Activated naive CD4-positive, alpha-beta T cell treated with anti-CD3 and anti-CD28 coated beads for 36 hours (primary cell): ENCODE measurements at places on chromosomes 6 and 20.

DNA sequence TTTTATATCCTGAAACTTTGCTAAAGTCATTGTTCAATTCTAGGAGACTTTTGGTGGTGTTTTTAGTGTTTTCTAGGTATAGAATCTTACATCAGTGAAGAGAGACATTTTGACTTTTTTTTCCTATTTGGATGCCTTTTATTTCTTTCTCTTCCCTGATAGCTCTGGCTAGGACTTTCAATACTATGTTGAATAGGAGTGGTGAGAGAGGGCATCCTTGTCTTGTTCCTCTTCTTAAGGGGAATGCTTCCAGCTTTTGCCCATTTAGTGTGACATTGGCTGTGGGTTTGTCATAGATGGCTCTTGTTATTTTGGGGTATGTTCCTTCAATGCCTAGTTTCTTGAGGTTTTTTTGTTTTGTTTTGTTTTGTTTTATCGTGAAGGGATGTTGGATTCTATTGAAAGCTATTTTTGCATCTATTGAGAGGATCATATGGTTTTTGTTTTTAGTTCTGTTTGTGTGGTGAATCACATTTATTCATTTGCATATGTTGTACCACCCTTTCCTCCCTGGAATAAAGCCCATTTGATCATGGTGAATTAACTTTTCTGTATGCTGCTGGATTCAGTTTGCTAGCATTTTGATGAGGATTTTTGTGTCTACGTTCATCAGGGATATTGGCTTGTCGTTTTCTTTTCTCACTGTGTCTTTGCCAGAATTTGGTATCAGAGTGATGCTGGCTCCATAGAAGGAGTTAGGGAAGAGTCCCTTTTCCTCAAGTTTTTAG, 540.1 kb upstream of the FLRT3 start:
- DNase-seq = no peak

DNA sequence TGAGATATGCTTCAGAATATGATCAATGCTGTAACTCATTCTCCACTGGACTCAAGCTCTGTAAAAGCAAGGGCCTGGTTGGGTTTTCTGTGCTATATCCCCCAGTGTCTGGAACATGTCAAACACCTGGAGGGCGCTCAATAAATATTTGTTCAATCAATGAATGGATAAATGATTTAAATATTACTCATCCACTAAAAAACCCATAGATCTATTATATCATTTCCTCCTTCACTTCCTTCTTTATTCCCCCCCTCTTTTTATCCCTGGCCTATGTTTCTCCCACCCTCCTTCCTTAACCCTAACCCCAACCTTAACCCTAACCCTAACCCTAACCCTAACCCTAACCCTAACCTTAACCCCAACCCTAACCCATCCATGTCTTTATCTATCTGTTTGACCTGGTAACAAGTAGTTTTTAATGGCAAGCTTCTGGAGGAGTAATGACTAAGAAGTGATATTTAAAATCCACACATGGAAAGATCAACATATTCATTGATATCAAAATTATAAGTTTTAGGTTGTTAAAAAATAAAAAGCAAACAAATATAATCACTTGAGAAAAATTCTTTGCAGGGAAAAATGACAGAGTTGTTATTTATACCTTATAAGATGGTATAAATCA, 103.8 kb upstream of the GLP1R start:
- DNase-seq = no peak

DNA sequence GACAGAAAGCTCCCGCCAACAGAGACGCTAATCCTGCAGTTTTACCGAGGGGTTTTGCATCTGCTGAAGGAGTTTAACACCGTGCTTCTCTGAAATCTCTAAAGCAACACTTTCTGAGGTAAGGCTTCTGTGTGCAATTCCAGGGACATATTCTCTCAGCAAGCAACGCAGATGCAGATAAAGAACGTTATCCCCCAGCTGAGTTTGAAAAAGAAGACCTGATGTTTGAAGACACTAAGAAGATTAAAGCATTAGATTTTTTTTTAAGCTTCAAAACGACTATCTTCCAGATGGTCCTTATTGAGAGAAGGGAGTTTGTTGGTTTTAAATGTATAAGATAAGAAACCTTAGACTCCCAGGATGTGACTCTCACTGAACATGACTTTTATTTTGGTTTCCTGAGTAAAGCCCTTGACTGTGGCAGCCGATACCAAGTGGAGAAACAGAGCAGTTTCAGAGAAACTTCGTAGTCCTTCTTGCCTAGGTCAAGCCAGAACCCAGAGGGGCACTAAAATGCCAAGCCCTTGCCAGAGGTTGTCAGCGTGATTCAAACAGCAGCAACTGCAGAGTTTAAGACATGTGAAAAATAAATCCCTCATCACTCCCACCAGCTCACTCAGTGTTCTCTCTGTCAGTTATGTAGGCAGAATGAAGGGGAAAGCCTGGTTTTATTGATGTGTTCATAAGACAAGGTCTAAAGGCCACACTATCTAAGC, 353.3 kb upstream of the CNR1 start:
- no peak for DNase-seq

GRCh38 chr6:138682704-138683527, 90.7 kb upstream of the CCDC28A start:
- DNase-seq = no peak

GRCh38 chr6:159691133-159691962, 1.7 kb downstream of the SOD2 start:
- DNase-seq = peak; percentile 30

GRCh38 chr6:83490217-83490807, 22.0 kb upstream of the PRSS35 start:
- DNase-seq = no peak

DNA sequence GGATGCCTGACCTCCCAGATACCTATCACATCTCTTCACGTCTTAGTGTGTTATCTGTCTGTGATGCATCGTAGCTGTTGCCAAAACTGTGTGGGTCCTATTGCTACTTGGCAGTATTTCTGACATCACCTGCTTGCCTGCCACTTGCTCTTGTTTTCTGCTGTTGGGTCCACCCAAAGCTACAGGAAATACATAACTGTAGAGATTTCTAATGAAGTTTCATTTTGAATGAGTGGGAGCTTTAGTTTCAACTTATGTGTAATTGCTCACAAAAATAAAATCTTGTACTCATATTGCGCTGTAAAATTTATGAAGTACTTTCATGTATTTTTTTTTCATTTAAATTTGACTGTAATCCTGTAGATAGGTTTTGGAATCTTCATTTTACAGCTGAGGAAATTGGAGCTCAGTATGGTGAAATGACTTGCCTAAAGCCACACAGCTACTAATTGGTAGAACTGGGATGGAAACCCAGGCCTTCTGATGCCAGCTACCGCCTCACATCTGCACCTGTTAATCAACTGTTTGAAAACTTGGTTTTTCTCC, 113.6 kb upstream of the MAN1A1 start:
- peak; percentile 19 for DNase-seq

GRCh38 chr20:63060057-63060991, 53.6 kb upstream of the BHLHE23 start:
- DNase-seq = no peak

DNA sequence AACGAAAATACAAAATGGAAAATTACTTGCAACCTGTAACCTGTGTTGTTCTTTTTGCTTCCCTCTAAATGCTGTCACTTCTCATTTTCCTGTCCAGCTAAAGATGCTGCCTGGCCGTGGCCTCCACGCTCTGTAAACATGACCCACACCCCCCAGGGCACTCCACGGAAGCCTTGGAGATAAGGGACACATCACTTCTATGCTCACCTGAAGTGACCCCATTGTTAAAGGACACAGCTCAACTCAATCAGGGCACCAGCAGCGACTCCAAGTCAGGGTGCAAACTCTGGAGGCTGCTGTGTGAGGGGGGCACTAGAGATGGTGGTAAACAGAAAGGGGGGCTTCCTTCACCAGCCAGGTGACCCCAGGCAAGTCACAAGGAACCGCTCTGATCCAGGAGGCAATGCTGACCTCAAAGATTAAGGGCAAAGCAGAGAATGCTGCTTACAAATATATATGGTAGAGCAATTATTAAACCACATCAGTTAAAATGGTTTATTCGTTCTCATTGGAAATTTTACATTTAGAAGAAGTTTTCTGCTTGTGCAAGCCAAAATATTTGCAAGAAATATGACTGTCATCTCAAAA, 13.2 kb downstream of the DIDO1 start:
- no peak for DNase-seq

DNA sequence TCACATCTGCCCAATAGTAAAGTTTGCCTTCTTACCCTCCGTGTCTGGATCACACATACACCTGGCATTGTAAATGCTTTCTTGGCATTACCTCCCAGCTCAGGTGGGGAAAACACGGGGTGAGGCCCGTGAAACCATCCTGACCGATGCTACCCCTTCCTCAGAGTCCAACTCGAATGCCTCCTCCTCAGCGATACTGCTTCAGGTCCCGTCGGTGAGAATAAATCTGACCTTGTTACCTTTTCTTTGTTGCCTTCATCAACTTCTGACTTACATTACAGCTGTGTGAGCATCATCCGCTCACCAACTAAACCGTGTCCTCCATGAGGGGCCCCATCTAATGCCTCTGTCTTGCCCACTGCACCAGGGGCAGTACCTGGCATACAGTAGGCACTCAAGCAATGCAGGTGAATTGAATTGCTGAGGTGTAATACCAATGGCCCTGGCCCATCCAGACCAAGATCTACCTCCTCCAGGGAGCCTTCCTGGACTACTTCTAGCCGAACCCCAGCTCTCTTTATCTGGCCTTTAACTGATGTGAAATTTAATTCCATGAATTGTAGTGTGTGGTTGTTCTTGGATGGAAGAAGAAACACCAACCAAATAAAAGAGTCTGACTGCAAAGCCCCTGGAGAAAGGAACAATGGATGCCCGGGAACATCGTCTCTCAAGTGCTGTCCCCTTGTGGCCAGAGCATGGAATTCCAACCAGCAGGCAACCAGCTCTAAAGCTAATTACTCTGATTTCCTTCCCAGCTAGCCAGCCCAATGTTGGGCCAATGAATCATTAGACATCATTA, 141.5 kb downstream of the ANKRD60 start:
- DNase-seq = peak; percentile 45

- DNase-seq = no peak
Measured at GRCh38 chr6:49142421-49143151, 320.5 kb downstream of the MMUT start.
